ENCODE measurements at places on chromosomes 3 and 15.

GRCh38 chr15:96268442-96269204 lies 61.9 kb upstream of the NR2F2 start:
- no peak for DNase-seq

GRCh38 chr3:179373938-179374337 lies 26.4 kb downstream of the MFN1 start:
- DNase-seq: no peak

DNA sequence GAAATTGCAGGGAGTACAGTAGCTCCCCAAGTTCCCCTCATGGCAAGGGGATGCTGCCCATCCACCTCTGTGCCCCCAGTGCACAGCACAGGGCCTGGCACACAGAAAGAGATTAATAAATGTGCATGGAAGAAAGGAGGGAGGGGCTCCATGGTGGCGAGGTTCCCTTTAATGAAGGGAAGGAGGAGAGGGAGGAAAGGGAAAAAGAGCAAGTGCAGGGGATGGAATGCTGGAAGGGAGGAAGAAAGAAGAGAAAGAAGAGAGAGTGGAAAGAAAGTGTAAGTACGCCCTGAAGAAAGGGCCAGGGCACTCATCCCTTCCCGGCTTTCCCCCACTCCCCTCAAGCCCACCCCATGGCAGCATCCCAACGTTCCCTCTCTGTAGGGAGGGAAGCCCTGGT lies 1.5 kb upstream of the VIPR1 start:
- DNase-seq: no peak

DNA sequence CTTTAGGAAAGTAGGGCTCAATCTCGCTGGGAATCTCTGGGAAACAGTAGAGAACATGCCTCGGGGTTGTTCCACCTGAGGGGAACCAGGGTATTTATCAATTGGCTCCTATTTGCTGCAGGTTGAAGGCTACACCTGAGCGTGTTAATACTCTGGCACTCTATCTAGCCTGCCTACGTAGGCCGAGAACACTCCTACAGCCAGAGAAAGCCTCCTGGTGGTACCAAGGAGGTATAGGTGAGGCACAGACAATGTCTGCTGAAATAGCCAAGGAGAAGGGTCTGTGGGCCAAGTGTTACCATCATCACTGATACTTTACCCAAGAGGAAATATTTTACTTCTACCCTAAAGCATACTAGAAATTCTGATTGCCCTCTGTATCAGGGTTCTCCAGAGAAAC lies 341.0 kb upstream of the UBE2E2 start:
- no peak for DNase-seq

GRCh38 chr15:41970456-41970855 lies 1.9 kb downstream of the EHD4 start:
- DNase-seq: no peak

DNA sequence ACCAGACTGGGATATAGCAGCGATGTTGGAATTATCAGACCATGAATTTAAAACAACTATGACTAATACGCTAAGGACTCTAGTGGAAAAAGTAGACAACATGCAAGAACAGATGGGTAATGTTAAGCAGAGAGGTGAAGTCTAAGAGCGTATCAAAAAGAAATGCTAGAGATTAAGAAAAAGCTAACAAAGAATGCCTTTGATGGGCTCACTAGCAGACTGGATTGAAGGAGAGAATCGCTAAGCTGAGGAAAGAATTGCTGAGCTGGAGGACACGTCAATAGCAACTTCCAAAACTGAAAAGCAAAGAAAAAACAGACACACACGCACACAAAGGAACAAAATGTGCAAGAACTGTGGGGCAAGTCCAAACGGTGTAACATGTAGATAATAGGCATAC lies 20.0 kb upstream of the CMTM6 start:
- DNase-seq: no peak

DNA sequence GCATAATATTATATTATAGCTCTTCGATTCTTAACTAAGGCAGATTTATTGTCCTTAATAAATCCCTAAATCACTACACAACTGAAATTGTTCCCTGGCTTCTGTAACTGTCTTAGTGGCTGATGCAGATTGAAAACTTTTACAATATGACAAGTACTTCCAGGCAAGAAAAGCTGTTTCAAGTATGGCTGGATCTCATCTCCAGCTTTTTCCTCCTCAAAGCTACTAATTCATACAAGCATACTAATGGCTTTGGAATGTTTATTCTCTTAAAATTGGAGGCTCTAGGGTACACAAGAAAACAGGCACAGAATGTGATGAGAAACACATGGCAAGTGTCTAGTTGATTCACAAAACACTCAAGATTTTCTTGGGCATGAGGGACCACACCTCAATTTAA lies 351.5 kb upstream of the ICE2 start:
- DNase-seq: no peak

GRCh38 chr3:149590691-149591441 lies 67.0 kb downstream of the WWTR1 start:
- DNase-seq: no peak
